ENCODE measurements at places on chromosomes 2 and 18.

DNA sequence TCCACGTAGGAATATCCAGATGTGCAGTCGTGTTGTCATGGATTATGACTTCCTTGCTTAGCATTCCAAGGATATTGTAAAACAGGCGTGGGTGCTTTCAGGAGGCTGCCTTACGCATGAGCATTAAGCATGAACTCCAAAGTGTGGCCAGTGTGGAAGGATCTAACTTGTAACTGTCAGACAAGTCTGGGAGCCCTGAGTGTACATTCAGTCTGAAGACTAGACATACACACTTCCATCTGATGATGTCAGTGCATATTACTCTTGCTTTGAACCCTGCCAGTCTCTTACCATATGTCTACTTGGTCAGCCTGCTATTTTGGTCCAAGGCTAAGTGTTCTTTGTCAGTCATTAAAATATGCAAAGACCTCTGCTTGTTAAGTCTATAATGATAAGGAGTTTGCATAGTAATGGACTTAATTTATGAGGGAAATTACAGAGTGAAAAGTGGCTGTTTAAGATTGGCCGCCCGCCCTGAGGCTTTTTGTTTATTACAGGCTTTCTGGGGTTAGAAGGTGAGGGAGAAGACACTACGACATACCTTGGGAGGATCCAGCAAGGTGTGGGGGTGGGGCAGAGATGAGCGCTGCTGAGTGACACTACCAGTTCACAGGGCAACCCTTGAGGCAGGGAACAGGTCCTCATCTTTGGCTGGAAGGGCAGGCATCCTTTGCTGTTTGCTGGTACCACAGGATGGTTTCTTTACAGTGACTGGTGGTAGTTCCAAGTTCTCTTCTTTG is 48.3 kb downstream of the CABLES1 start:
- peak; percentile 66 for DNase-seq

- DNase-seq: no peak
Measured at GRCh38 chr2:218870984-218871344, 9.7 kb upstream of the WNT10A start.

DNA sequence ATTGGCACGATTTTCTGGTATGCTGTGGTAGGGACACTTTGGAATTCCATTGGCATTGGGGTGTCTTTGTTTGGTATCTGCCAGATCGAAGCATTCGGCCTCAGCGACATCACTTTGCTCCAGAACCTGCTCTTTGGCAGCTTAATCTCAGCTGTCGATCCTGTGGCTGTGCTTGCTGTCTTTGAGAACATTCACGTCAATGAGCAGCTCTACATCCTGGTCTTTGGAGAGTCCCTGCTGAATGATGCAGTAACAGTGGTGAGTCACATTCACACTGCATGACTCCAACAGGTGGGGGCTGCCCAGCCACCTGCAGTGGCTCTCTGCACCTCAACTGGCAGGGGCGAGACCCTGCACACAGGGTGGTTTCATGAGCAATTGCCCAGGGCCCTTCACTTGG is 38.4 kb downstream of the SLC9A2 start:
- no peak for DNase-seq

DNA sequence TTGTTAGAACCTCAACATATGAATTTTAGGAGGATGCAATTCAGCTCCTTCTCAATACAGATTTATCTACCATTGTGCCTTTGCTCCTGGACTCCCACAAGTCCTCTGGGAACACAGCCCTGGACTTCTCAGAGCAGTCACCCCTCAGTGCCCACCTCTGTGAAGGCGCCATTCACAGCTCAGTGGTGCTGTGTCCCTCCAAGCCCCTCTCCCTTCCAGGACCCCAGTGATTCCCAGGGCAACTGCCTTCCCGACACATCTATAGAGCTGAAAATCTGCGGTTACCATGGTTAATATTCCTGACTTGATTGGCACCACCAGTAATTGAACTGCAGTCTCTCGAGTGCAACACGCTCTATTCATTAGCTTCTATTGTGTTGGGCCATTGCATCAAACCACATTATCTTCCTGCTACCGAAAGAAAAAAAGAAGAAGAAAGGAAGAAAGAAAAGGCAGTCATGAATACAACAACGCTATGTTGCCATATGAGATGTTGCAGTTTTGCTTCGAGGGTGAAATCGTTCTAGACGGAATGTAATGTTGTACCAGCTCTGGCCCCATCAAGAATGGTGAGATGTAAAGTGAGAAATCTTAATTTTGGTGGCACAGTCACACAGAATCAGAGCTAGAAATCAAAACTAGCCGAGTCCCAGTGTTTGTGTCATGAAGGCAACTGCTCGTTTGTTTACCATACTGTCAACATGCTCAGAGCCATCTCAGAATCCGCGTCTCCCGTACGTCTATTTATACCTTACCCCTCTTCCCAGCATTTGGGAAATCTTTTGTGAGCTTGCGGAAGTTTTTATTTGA is 524.0 kb upstream of the ID2 start:
- DNase-seq: no peak

GRCh38 chr2:233468741-233469110 is 97.9 kb downstream of the USP40 start:
- no peak for DNase-seq

GRCh38 chr2:176979981-176980710 is 232.4 kb upstream of the HNRNPA3 start:
- DNase-seq: no peak
